Ureter (tissue), 1 donor: ENCODE measurements at places on chromosomes 7 and 10. TPM values are rescaled to one million over a fixed set of nuclear protein-coding genes. Genes with fewer than 3 reads are reported as not detected.

DNA sequence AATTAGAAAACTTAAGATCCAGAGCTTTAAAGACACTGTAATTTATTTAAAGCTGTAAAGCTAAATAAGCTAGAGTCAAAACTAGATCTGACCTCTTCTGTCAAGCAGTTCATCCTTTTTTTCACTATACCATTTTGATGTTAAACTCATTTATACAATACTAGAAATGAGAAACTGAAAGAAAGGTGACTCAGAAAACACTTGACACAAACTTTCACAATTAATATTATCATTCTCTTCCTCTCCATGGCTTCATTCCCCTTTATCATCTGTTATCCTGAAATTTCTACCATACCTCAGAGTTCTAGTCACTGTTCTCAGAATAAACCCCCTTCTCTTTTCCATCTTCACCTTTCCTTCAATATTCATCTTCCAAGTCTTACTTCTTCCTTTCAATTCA is 1.3 kb downstream of the FIGNL1 start:
- no peak for DNase-seq

DNA sequence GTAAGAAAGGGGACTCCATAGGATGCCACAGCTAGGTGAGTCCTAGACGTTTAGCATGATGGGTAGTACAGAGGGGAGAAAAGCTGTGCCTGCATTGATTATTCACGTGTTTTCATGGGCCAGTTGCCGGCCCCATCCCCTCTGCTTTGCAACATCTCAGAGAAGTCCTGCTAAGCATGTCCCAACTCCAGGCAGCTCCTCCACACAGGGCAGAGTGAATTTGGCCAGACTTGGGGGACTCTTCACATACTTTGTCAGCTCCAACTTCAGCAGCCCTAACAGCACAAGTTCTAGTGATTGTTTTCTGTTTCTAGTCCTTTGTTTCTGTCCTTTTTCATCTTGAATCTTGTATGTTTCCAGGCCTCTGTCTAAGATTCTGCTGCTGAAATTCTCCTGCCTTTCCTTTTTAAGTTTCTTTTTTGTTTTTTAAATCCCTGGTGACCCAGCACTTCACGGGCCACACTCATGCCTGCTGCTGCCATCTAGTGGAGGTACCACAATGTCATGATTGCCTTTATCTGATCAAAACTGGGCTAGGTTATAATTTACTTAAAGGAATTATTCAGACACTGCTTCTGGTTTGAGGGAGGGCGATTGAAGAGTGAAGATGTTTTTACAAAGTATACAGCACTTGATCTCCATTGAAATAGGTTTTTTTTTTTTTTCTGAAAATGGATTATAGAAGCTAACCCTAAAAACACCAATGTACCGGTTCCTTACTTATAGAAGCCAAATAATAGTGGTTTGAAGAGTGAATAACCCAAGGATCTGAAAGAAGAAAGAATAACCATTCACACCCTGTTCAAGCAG is 276.9 kb downstream of the CSTF2T start:
- DNase-seq: peak; percentile 63

DNA sequence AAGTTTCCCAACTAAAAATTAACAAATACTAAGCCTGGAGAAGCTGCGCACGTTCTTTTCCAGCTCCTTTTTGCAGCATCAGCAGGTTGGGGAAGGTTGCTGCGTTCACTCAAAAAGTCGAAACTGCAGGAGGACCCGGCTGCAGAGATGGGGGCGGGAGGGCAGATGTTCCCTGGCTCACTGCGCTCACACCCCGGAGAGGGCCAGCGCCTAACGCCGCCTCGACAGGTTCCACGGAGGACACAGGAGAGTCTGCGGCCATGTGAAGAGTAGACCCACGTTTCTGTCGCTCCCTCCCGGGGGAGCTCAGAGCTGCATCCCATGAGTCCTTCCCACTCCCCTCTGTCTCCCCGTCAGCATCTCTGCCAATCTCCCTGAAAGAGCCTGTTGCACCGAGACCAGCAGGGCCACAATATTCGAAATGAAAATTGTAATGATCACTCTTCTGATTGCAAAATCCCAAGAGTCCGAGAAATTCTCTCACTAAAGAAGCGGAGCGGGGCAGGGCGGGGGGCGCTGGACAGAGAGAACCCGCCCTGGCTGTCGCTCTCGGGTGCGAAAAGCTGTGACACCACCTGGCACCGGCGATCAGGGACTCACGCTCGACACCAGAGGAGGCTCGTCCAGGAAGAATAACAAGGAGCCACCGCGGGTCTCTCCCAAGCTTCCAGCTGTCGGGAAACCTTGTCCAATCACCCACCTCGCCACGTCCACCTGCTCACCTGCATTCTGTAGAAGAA is 131.5 kb upstream of the PFKP start:
- DNase-seq: no peak

DNA sequence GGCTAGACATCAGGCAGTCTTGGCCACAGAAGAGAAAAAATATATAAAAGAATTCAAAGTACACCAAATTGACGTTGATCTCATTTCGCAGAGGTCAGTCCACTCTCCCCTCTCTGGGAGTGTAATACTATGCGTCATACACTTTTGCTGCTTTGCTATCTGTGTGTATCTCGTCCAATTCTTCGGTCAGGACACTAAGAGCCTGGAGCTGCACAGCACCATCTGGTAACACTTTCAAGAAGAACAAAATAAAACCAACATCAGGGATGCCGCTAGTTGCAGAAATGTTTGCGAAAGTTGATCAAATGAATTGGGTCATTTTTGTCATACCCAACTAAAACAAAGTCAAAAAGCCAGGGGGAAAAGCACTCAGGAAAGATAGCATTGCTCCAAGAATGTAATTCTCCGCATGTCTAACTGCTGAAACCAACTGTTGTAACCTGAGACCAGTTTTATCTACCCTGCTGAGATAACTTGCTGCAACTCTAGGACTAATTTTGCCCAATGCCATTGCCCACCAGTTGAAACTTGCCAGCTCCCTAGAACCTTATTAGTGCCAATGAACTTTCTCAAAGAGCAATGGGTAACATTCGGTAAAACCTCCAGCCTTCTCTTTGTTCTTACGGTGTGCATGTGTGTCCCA is 23.0 kb downstream of the TMEM176A start:
- DNase-seq: no peak

GRCh38 chr7:46784732-46785131 is 797.2 kb downstream of the TNS3 start:
- no peak for DNase-seq

DNA sequence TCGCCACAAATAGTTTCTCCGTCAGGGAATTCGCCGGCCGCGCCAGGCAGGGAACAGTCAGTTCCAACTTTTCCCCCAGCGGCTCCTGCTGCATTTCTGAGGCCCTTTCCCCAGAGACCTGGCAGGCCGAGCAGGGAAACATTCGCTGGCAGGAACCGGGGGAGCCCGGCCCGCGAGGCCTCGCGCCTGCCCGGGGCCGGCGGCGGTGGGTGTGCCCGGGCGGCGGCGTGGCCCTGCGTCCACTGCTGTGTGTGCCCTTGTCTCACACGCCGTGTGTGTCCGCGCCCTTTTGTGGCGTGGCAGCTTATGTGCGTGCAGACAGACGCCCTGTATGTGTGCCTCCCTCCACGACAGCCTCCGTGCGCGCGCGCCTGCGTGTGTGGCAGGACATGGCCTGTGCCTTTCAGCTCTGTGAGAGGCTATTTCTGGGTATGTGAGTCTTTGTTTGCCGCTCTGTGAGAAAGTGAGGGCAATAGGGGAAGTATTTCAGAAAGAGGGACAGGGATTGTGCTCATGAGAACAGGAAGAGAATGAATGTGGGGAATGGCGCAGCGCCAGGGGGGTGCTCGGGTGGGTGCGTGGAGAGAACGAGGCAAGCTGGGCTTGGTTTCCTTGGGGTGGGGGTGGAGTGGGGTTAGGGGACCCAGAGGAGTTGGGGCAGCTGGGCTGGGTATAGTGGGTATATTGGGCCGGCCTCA is 689 bp upstream of the SMARCD3 start:
- peak; percentile 73 for DNase-seq

GRCh38 chr7:52273685-52274610 is 761.5 kb upstream of the POM121L12 start:
- peak; percentile 52 for DNase-seq

DNA sequence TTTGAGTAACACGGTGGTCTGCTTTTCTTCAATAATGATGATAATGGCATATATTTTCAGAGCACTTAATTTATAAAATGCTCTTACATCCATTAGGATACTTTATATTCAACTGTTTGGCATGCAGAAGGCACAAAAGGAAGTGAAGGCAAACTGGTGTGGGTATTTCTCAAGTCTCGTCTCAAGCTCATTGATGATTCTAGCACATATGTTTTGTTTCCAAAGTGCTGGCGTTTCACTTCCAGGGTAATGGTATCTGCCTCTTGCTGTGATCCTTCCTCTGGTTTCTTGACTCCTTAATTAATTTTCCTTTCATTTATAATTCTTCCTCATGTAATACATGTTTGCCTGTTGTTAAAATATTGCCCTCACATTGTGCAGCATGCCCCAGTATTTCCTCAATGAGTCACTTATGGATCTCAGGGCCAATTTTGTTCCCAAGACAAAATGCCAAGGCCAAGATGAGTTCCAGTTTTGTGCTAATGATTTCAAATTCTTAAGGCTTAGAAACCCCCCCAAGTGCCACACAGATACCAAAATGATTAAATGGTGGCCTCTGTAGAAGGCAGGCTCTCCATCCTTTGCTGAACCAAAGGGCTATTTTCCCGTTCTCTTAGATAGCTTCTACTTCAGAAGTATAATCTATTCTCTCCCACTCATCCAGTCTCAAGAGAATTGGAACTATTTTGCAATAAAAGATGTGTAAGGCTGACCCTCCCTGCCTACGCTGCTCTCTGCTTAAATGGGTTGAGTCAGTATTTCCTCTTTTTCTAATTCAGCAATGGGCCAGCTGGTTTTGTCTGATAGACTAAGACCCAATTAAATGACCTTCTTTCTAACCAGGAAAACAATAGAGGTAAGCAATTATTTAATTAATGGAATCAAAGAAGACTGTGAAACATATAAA is 171.2 kb downstream of the ZNF365 start:
- DNase-seq: no peak

GRCh38 chr7:150947761-150948651 is 30.1 kb downstream of the KCNH2 start:
- DNase-seq: no peak

DNA sequence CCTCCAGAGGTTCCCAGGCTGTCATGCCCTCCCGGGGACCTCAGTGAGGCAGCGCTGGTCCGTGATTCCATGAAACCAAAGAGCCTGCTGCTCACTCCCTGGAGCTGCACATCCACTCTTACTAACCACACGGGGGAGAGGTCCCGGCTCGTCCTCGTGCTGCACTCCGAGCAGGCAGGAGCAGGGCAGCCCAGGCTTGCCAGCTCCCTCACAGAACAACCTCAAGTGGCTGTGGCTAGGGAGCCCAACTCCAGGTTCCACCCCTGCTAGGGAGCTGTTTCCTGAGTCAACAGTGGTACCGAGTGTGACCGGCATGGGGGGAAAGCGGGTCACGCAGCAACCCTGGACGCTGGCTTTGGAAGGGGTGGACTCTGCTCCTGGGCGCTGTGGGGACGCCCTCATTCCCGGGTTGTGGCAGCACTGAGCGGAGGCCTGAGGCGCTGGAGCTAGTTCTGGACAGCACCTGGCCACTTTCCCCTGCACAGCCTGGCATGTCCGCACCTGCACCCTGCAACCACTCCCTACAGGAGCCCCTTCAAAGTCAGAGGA is 27.9 kb upstream of the PPP2R2D start:
- no peak for DNase-seq

C10orf105 gene
- 0.34 TPM for total RNA-seq

ADRB1 gene
- total RNA-seq: 1.4 TPM

DNA sequence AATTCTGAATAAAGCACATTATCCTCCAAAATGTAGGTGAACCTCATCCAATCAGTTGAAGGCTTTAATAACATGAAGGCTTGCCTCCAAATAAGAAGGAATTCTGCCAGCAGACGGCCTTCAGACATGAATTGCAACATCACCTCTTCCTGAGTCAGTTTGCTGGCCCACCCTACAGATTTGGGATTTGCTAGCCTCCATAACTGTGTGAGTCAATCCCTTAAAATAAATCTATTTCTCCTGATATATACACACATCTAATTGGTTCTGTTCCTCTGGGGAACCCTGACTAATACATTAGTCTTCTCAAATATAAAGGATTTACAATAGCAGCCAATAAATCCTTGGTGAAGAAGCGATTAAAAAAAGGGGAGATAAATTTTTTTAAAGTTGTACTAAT is 34.8 kb upstream of the OSBPL3 start:
- DNase-seq: no peak

GRCh38 chr7:88317422-88317821 is 10.7 kb upstream of the STEAP4 start:
- no peak for DNase-seq
